ENCODE measurements at places on chromosomes 13 and 19. TPM values are rescaled to one million over a fixed set of nuclear protein-coding genes. Genes with fewer than 3 reads are reported as not detected.

ZNF814 gene
- total RNA-seq = 54.4 TPM

SOX1 gene
- 6.9 TPM for total RNA-seq

PSG11 gene
- not detected for total RNA-seq

KCNC3 gene
- 6.3 TPM for total RNA-seq

HOOK2 gene
- 21.7 TPM for total RNA-seq

All from cerebellum (tissue), 4 donors.